Cardiac muscle cell (in vitro differentiated cells and primary cell): ENCODE measurements at places on chromosomes 6 and 20. TPM values are rescaled to one million over a fixed set of nuclear protein-coding genes. Genes with fewer than 3 reads are reported as not detected.

The TMEM30A gene
- polyA plus RNA-seq, result 33.5 and 45.5 TPM in 2 replicates

The LRRC1 gene
- polyA plus RNA-seq, result 8.9 and 11.4 TPM in 2 replicates

The LAMA2 gene
- polyA plus RNA-seq, result 13.4 and 20.3 TPM in 2 replicates

The MTFR2 gene
- 2.0 and 2.5 TPM in 2 replicates for polyA plus RNA-seq

The SALL4 gene
- polyA plus RNA-seq, result 13.6 and 24.0 TPM in 2 replicates

The TBPL1 gene
- 32.1 and 43.8 TPM in 2 replicates for polyA plus RNA-seq

The STX11 gene
- 0.20 and 1.6 TPM in 2 replicates for polyA plus RNA-seq

The HUS1B gene
- polyA plus RNA-seq, result 0.51 TPM in 1 of 2 replicates, not detected in the other

The SSTR4 gene
- polyA plus RNA-seq, result not detected in 2 replicates

The DYNLRB1 gene
- polyA plus RNA-seq, result 288 and 330 TPM in 2 replicates

The RHAG gene
- polyA plus RNA-seq, result not detected in 2 replicates

The EYS gene
- polyA plus RNA-seq, result 0.15 and 0.21 TPM in 2 replicates

The TRIM40 gene
- not detected in 2 replicates for polyA plus RNA-seq

The ZBP1 gene
- not detected in 2 replicates for polyA plus RNA-seq

The DSTN gene
- 629 and 743 TPM in 2 replicates for polyA plus RNA-seq

The PPP1R14C gene
- polyA plus RNA-seq, result 190 and 273 TPM in 2 replicates

The ME1 gene
- 4.8 and 6.6 TPM in 2 replicates for polyA plus RNA-seq

The COL9A1 gene
- 11.2 and 20.6 TPM in 2 replicates for polyA plus RNA-seq

The CST1 gene
- polyA plus RNA-seq, result not detected in 2 replicates

The PPP1R10 gene
- 42.4 and 42.9 TPM in 2 replicates for polyA plus RNA-seq

The TMEM14C gene
- polyA plus RNA-seq, result 407 and 441 TPM in 2 replicates

The MICB gene
- 0.64 and 0.99 TPM in 2 replicates for polyA plus RNA-seq

The LY6G5B gene
- polyA plus RNA-seq, result 13.2 and 16.5 TPM in 2 replicates

The HSD17B8 gene
- 47.6 and 68.0 TPM in 2 replicates for polyA plus RNA-seq

The DSP gene
- polyA plus RNA-seq, result 154 and 237 TPM in 2 replicates

The TRIM15 gene
- polyA plus RNA-seq, result not detected in 2 replicates

The RAB44 gene
- not detected in 2 replicates for polyA plus RNA-seq

The PAX1 gene
- polyA plus RNA-seq, result not detected in 2 replicates

The BPI gene
- polyA plus RNA-seq, result not detected in 2 replicates

The ADGB gene
- polyA plus RNA-seq, result not detected in 2 replicates

The GJA1 gene
- polyA plus RNA-seq, result 2.6 and 3.3 TPM in 2 replicates

The TGM2 gene
- polyA plus RNA-seq, result 119 and 192 TPM in 2 replicates

The SLC12A5 gene
- polyA plus RNA-seq, result 17.1 and 27.9 TPM in 2 replicates

The AFDN gene
- 119 and 172 TPM in 2 replicates for polyA plus RNA-seq

The SASH1 gene
- polyA plus RNA-seq, result 7.2 and 13.5 TPM in 2 replicates

The LPA gene
- polyA plus RNA-seq, result not detected in 2 replicates

The ANKEF1 gene
- 4.3 and 8.9 TPM in 2 replicates for polyA plus RNA-seq

The TMEM217 gene
- 0.82 and 4.5 TPM in 2 replicates for polyA plus RNA-seq

The RIPOR2 gene
- 2.2 and 4.4 TPM in 2 replicates for polyA plus RNA-seq

The TUBB2B gene
- polyA plus RNA-seq, result 27.9 and 29.8 TPM in 2 replicates
